ENCODE measurements at places on chromosomes 12 and 14.

DNA sequence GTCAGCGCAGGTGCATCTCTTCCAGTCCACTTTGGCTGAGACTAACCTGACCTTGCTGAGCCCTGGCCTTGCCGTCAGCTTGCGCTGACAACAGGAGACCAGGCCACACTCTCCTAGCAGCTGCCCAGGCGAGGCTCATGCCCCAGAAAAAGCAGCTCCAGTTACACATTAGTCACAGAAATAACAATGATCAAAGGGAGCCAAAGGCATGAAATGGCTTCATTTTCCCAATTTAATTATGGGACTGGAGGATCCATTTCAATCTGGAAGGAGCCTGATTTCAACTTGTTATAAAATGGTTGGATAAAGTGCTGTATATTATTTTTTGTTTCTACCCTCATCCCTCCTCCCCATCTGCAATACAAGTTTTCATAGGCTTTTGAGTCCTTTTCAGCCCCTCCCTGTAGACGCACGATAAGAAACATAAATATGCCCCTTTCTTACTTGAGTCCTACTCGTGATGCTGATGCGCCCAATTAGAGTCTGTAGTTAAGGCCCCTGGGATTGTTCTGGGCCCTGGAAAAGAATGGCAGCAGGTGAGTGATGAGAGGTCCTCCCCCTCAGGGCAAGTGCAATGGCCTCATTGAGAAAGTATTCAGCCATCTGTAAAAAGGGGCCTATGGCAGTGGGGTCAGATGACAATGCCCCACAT, 376.0 kb downstream of the C12orf75 start:
- DNase-seq = no peak

- DNase-seq = no peak
These were observed 52.6 kb downstream of the RASSF8 start for GRCh38 chr12:26011099-26011498.

- DNase-seq = no peak
These were observed 58.2 kb upstream of the STRN3 start for GRCh38 chr14:31084385-31084784.

DNA sequence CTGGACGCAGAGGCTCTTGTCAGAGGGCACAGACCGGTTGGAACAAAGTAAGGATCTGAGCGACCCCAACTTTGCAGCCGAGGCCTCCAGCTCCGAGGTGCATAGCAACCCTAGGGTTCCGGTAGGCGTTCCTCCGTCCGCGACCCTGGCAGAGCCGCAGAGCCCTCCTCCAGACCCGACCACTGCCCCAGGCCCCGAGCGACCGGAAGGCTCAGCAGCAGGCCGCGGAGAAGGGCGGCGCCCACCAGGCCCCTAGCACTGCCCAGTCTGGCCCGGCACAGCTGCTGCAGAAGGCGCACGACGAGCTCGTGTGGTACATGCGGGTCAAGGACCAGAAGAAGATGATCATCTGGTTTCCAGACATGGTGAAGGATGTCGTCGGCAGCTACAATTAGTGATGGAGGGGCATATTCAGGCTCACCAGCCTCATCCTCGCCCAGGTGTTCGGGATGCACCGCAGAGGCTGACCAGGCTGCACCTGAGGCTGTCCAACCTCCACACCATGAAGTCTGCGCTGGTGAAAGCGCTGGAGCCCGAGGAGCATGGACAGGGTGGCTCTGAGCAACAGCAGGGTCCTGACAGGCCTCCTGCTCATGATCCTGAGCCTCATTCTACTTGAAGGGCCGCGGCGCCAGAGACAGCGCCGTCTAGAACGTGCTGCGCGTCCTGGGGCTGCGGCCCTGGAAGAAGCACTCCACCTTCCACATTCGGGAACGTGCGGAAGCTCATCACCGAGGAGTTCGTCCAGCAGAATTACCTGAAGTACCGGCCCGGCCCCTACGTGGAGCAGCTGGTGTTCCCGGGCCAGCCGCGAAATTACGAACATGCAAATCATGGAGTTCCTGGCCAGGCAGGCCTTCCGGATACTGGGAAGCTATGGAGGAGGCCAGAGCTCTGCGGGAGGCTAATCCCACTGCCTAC, 24.5 kb downstream of the CAPS2 start:
- DNase-seq = no peak

- DNase-seq = no peak
These were observed 33.6 kb upstream of the HNF1A start for GRCh38 chr12:120944645-120945217.

GRCh38 chr14:24999157-24999556, 50.8 kb downstream of the STXBP6 start:
- no peak for DNase-seq

DNA sequence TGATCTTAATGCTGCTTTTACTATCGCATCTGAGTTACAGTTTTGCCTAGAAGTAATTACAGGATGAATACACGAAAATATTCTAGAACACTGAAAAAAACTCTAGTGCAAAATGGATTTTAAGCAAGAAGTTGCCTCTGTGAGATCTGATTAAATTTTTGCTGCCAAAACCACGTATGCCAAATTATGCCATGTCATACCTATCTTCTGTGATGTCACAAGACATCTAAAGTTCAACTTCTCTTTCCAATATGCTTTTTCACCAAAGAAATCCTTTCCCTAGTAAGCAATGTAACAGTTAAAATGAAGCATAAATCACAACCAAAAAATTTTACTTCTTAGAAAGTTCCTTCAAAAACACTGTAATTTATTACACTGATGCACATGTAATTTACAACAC, 39.6 kb downstream of the HECTD4 start:
- DNase-seq = no peak

GRCh38 chr14:33782923-33783322, 168.0 kb downstream of the EGLN3 start:
- no peak for DNase-seq

- DNase-seq = no peak
These were observed 229.9 kb upstream of the HMGA2 start for GRCh38 chr12:65594409-65594808.

DNA sequence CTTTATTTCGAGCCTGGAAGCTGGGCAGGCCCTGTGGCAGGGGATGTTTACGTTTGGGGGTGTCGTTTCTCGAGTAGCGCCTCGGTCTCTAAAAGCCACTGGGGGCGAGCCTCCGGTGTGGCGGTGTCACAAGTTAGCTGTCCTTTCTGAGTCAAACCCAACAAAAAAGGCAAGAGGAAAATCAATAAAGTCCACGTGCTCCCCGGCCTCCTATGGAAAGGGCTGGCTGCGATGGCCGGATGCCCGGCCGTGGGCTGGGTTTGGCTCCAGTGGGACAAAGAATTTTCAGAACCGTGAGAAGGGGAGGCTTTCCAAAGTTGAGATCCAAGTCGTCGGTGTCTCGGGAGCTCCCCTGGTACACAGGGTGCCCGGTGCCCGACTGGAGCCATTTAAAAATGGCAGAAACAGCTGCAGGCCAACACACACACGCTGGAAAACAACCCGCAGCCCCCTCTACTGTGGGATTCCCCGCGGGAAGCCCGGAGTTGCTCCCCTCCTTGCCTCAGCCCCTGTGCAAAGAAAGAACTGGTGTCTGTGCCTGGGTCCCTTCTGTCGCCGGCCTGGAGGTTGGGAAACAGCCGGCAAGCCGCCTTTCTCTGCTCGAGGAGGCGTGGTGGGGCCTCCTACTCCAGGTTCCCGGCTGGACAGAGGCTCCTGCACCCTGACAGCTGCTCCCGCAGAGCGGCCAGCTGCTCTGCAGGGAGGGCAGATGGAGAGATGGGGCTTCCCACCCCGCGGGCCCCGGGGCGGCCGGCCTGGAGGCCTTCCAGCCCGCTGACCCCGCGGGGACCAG, 1.9 kb downstream of the BCL7A start:
- peak; percentile 38 for DNase-seq

DNA sequence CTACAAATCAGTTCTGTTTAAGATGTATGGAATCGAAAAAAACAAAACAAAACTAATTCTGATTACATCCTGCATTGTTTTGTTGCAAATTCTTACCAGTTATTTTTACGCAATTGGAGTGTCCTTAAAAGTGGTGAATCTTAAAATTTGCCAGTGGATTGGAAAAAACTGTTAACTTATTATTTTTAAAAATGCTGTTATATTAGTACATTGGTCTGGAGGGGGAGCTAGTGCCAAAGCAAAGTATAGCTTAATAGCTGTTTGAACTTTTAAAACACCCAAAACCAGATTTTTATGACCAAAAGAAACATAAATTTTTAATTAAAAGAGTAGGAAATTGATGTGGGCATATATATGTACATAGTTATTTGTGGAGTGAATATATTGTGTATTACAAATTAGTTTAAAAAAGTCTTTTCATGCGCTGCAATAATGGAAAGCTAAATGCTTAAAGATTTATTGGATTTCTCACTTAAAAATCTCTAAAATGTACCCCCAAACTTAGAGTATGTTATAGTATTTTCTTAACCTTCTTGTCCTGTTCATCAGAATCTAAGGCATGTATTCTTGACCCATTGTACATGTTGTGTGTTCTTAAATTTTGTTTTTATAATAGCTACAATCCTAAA, 2.5 kb downstream of the FUT8 start:
- DNase-seq = no peak

DNA sequence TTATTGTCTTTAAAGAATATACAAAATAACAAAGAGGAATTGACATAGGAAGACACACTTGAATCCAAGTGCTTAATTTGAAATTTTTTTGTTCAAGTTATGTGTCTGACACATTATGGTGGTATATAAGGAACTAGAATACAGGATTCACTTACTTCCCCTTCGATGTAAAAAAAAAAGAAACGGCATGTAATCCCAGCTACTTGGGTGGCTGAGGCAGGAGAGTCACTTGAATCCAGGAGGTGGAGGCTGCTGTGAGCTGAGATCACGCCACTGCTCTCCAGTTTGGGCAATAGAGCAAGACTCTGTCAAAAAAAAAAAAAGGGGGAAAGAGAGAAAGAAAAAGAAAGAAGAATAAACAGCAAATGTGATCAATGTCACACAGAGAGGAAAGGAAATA, 8.9 kb downstream of the CLEC12A start:
- DNase-seq = no peak

DNA sequence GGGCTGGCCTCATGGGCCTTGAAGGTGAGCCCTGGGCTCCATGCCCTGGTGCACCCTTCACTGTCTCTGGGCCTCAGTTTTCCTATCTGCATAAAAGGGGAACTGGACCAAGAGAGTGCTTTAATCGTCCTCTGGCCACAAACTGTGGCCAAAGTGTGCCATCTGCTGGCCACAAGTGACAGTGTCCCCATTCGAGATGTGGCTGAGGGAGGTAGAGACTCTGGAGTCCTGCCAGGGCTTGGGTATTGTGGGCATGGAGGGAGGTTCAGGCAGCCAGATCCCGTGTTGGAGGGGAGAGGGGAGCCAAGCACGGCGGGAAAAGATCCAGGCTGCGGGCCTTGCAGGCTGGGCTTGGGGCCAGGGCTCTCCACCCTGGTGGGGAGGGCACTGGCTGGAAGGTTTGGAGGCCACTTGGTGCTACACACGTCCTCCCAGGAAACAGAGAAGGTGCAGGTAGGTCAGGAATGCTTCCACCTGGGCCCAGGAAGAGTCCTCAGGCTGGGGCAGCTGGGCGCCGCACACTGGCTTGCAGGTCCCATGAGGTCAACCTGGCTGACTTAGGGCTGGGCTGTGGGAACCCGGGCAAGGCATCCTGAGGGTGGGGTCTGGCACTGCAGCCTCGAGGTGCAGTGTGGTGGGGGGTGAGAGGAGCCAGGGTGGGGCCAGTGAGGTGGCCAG, 7.3 kb upstream of the KIF26A start:
- DNase-seq = peak; percentile 21

DNA sequence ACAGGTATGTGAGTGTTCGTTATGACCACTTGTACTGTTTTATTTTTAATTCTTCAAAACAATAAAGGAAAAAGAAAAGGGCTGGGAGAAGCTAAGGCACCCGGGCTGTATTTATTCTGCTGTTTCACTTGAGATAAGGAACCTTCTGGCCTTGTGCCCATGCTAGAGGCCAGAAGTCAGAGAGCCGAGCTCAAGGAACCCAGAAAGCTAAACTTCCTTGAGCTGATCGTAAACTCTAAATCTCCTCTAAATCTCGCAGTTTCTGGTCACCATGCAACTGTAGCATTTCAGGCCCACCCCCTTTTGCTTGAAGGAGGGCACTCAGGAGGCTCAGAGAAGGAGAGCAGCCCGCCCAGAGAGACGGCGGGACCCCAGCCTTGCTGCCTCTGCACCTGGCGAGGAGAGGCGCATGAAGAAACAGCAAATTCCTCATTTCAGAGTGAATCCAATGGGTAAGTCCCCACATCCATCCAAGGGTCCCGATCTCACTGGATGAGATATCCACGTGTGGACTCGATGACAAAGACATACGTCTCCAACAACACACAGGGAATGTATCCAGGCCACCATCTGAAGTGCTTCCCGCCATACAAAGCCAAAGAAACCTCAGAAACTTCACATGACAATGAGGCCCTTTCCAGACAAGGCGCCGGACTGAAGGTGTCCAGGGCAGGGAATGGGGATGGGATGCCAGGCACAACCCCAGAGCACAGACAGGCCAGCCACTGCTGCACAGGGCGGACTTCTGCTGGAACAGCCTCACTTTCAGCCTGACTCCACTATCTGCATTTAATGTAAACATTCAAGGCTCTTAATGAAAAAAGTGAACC, 14.6 kb downstream of the CCDC88C start:
- no peak for DNase-seq

DNA sequence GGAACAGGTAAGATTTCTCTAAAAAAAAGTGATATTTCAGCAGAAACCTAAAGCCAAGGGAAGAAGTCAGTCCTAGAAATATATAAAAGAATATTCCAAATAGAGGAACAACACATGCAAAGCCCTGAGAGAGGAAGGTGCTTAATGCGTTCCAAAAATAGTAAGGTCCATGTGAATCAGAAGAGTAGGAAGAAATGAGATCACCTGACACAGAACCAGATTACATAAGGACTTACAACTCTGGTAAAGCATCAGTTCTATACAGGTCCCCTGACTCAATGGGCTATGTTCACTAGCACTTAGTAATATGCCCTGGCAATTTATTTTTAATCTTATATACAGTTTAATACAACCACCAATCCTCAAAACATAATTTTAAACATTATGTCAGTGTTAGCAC, 30.0 kb downstream of the SENP1 start:
- no peak for DNase-seq

DNA sequence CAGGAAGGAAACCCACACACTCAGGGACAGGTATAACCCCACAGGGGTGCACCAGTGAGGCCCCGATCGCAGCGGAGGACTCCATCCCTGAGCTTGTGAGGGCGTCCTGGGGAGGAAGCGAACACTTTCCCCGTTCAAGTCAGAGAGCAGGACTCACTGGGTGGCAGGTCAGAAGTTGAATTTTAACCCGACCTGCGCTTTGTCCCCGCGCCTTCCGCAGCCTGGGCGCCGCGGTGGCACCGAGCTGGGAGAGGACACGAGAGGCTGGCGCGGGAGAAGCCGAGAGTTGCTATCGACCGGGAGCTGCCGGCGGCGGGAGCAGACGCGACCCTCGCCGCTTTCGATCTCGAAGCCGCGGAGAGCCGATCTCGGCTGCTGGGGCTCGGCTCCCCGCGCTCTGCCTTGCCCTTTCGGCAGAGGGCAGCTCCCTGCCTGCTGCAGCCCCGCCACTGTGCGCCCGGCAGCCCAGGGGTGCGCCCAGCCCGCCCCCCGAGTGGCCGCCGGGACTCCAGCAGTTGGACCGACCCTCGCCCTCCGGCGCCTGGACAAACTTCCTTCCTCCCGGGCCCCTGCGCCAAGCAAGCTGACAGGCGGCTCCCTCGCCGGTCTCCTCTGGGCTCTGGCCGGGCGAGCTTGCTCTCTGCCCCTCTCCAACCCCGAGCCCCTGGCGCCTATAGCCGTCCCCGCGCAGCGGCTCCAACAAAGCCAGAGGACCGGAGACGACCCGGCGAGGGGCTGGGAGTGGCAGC, 918 bp downstream of the LIN7A start:
- peak; percentile 79 for DNase-seq

- no peak for DNase-seq
These were observed 304.1 kb downstream of the SNAPC1 start for GRCh38 chr14:62066304-62066703.

All from NCI-H774 (cell line).